ENCODE measurements at places on chromosomes 7 and 10.

DNA sequence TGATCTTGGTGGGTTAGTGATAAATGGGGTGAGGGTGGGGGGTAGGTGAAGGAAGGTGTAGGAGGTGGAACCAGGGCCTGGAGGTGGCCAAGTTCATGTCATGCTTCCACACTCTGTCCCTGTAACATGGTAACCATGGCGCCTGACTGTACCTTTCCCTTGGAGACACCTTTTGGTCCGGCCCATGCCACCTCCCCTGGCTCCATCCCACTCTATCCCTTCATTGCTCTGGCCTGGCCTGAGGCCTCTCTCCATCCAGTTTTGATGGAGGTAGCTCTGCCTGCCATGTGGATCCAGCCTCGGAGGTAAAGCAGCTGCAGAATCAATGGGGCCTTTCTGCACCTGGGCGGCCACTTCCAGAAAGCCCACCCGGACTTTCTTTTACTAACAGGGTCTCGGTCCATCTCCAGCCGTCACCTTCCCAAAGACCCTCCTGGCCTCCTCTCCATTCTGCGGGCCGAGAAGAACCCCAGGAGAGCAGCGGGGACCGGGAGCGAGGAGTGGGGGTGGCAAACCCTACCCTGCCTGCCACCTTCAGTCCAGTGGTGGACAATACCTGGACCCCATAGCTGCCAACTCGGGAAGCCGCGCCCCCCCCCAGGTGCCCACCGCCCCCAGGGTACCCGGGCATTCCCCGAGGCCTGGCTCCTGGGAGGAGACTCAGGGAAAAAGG lies 504 bp upstream of the TRRAP start:
- no peak for DNase-seq

DNA sequence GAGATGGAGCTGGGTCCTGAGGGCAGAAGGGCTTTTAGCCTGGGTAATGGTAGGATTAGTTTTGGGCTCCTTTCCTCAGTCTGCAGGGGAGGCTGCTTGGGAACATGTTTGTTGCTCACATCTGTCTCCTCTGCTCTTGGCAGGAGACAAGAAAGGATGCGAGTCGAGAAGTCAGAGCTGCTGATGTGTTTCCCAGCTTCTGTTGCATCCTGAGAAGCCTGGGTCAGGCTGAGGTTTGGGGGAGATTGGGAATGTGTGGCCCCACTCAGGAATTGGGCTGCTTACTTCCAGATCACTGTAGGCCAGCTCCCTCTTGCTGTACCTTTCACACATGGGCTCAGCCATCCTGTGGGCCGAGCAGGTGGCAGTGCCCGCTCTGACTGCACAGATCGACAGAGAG lies 79.2 kb downstream of the CCNY start:
- DNase-seq: no peak

GRCh38 chr7:43647339-43647672 lies 64.4 kb downstream of the STK17A start:
- no peak for DNase-seq

DNA sequence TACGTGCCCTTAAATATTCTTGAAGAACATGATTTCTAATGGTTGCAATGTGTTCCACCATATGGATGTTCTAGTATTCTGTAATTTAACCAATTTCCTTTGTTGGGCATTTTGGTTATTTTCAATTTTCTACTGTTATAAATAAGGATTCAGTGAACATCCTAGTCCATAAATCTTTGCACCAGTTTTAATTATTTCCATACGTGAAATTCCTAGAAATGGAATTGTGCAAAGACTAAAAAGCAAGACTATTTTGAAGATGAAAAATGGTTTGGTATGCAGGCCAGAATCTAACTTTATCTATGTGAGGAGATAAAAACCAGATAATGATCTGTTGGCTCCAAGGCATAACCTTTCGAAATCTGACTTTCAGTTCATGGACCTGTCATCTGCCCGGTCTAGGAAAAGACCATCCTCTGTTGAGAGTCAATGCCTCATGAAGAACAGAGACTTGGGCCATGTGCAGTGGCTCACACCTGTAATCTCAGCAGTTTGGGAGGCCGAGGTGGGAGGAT lies 633.2 kb upstream of the NRP1 start:
- no peak for DNase-seq

All from WERI-Rb-1 (cell line).